CD4-positive, alpha-beta T cell treated with Interleukin-6 at 100 ng/mL for 8 hours (primary cell): ENCODE measurements at places on chromosomes 3 and 15.

GRCh38 chr3:45125550-45126026 is 20.6 kb downstream of the CDCP1 start:
- DNase-seq = no peak

GRCh38 chr15:60121845-60122244 is 117.7 kb downstream of the FOXB1 start:
- DNase-seq = no peak

- DNase-seq = no peak
Observed at GRCh38 chr15:68699881-68700454, 120.7 kb downstream of the ANP32A start.

DNA sequence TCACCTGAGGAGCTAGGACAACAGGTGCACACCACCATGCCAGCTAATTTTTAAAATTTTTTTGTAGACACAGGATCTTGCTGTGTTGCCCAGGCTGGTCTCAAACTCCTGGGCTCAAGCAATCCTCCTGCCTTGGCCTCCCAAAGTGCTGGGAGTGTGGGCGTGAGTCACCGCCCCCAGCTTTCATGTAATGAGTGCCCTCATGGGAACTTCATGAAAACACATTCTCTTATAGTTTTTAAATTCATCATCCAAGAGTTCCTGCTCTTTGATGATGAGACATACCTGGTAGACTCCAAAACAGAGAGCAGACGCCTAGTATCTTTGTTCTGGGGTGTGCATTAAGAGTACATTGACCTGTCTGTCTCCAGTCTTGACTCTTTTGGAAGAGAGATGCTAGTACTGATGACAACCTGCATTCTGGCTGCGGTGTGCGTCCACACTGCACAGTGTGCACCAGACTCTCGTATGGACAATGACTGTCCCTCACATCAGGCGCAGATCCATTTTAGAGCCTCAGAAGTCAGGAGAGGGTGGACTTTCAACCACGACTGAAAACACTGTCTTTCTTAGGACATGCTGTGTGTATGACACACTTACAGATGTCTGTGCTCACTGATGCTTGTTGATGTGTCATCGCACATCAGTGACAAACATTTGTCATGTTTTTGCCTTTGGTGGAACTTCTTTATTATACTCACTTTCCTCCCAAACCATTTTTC is 2.0 kb downstream of the NRROS start:
- DNase-seq = peak; percentile 34

- no peak for DNase-seq
Observed at GRCh38 chr15:89439764-89440163, 56.6 kb downstream of the RHCG start.

DNA sequence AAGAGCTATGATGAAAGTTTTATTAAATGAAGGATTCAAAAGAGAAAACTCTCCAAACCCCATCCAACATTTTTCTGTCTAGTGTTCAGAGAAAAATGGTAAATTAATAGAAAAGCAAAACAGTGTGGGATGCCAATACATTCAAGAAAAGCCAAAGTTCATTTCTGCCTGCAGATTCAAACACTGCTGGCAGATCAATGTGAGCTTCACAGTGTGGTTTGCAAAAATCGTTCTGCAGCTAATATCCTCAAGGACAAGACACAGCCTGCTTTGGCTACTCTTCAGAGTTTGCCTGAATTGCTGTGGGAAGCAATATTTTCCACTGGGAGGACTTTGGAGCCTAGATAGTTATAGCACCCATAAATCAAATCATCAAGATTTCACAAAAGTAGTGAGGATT is 619.9 kb upstream of the SUCLG2 start:
- no peak for DNase-seq

- DNase-seq = no peak
Observed at GRCh38 chr3:120418446-120418845, 32.3 kb downstream of the FSTL1 start.

- no peak for DNase-seq
Observed at GRCh38 chr15:59830098-59830497, 141.0 kb upstream of the BNIP2 start.

GRCh38 chr15:72379856-72380430 is 4.1 kb upstream of the HEXA start:
- no peak for DNase-seq

- no peak for DNase-seq
Observed at GRCh38 chr15:100141311-100142001, 200.3 kb downstream of the ADAMTS17 start.

- DNase-seq = no peak
Observed at GRCh38 chr15:52243286-52243685, 52.1 kb upstream of the GNB5 start.

GRCh38 chr3:171049861-171050444 is 23.4 kb upstream of the SLC2A2 start:
- DNase-seq = peak; percentile 5

DNA sequence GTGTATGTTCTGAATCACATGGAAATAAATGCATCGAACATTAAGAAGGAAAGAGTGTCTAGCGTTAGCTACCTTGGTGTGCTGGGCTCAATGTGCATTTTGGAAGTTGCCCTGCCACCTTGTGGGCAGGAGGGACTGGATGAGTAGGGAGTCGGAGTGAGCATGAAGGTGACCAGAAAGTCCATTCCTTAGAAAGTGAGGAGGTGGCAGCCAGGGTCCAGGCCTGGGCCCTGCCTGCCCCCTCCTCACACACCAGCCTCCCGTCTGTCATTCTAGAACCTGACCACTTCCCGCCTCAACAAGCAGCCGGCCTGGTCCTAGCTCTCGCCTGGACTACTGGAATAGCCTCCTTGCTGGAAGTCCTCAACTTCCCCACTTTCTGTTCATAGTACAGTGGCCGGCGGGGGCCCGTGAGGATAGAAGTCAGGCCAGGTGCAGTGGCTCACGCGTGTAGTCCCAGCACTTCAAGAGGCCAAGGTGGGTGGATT is 10.2 kb upstream of the GATA2 start:
- no peak for DNase-seq

GRCh38 chr15:51853998-51854397 is 24.5 kb downstream of the TMOD3 start:
- DNase-seq = no peak

DNA sequence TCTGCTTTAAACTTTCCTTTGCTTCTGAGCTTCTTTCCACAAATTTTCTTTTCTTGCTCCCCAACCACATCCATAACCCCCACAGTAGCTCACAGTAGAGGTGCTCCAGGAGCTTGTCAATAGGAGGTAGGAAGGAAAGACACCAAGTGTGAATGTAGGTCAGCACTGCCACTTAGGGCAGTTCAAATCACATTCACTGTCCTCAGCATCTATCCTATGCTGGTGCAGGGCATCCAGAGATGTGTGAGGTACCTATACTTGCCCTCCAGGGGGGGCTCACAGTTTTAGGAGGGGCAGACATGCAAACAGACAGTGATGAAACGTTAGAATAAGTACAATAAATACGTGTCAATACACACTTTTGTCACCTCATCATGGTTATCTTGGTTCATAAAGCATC is 1.5 kb upstream of the SPSB4 start:
- no peak for DNase-seq

DNA sequence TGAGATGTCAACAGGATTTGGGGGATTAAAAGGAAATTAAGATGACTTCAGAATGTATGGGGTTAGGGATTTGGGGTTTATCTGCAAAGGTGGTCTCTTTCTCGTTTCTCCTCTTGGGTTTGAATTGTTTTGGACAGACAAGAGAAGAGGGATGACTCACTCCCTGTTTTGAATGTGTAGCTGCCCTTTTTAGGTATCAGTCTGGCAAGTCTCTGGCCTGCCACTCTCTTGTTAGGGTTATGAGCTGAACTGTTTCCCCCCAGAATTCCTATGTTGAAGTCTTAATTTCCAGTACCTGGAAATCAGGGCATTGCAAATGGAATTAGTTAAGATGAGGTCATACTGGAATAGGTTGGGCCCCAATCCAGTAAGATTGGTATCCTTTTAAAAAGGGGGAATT is 291.7 kb downstream of the MEX3B start:
- DNase-seq = no peak

DNA sequence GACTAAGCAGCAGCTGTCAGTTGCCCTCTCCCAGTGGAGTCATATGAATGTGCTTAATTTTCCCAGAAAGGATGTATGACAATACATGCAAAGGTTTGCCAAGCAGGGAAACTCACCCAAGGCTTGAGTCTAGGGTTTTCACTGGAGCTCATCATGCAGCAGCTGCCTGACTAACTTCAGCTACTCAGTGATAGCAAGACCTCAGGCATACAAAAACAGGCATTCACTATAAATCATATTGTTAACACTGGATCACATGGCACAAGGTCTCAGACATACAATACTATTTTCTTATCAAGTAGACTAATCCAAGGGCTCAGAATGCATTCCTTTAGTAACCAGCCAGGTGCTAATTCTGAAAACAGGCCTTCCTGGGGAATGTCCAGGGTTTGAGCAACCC is 85.0 kb upstream of the STAC start:
- no peak for DNase-seq

DNA sequence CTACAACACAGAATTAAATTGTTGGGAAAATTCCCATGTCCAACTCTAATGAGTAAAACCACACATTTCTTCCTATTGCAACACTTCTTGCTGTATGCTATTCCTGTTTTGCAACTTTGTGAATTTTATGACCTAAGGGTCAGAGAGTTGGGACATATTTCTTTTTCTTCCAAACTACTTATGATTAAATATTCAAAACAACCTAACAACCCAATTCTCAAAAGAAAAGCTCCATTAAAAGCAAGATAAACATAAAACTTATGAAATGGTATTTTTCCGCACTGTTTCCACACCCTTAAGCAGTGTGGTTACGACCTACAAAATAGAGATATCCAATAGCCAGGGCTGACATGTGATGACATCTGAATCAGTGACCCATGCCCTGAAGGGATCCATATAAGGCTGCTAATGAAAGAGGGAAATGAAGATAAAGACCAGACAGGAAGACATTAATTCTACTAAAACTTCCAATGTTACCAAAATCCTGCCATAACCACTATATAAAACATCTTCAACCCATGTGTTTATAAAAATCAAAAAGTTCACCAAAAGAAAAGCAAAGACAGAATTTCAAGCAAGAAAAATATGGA is 45.6 kb downstream of the DMXL2 start:
- no peak for DNase-seq

- DNase-seq = no peak
Observed at GRCh38 chr3:113261063-113261625, 49.8 kb downstream of the BOC start.

DNA sequence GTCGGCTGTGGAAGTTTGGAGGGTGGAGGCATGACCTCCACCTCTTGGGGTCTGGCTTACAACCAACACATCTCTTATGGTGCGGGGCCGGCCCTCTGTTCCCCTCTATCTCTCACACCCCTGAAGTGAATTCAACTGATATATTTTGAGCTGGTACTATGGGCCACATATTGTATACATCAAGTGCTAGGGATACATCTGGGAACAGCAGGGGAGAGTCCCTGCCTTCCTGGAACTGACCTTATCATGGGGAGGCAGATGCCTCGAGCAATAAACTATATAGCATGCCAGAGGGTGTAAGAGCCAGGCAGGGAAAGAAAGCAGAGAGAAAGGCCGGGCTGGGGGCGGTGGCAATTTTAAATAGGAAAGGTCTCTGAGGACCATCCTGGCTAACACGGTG is 60.4 kb upstream of the TRPM1 start:
- DNase-seq = no peak

DNA sequence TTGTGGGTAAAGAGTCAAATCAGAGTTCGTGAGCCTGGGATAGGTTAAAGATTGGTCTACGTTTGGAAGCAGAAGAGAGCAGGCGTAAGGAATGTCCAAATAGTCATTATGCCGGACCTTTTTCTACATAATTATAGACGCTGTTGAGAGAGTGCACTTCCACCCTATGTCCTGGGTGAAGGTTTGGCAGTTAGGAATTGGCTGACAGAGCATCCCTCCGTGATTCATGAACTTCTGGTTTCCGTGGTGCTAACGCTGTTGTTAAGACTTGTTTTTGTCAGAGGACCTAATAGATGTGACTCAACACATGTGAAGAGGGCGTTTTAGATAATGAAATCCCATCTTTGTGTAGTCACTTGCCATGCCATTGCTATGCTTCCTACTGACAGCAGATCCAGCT is 1.1 kb downstream of the EAF1 start:
- peak; percentile 9 for DNase-seq

DNA sequence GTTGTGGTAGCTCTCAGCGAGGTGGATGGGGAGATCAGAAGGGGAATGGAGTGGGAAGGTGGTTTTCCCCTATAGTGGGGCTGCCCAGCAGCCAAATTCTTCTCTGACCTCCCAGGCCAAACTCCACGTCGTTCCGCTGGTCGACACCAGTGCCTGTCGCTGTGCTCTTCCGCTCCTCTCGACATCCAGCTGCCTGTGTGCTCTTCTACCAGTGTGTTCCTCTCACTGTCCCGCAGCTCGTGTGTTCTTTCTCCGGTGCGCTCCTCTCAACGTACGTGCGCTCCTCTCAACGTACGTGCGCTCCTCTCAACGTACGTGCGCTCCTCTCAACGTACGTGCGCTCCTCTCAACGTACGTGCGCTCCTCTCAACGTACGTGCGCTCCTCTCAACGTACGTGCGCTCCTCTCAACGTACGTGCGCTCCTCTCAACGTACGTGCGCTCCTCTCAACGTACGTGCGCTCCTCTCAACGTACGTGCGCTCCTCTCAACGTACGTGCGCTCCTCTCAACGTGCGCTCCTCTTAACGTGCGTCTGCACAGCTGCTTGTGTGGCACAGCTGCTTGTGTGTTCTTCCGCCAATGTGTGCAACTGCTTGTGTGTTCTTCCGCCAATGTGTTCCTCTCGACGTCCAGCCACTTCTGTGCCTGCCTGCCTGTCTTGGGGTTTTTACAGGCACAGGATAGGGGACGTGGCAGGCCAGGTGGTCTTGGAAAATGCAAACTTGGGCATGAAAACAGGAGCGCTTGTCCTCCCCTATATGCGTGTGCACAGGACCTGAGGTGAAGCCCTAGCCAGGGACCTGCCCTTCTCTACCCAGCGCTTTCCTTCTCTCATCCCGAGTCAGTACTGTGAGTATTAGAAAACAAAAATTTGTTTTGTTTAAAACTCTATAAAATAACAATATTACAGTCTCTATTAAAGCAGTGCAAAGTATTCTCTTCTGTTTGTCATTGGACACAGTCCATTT is 991.1 kb downstream of the GBE1 start:
- DNase-seq = no peak

DNA sequence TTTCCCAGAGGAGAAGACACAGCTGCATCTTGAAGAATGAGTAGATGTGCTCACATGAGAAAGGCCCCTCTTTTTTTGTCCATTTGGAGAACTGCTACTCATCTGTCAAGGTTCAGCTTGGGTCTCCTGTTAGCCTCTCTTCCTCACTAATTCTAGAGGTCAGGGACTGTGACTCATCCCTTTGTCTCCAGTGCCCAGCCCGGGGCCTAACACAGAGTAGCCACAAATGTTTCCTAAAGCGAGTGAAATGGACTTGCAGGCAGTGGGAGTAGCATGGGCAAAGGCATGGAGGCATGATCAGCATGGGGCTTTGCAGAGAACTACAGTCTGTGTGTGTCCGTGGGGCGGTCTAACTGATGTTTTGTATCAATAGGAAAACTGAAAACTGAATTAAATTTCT is 33.9 kb upstream of the MRPS22 start:
- DNase-seq = no peak
